GDM1 (cell line): ENCODE measurements at places on chromosomes 16 and 17.

GRCh38 chr16:31471241-31471874 is 594 bp upstream of the TGFB1I1 start:
- DNase-seq, result no peak

DNA sequence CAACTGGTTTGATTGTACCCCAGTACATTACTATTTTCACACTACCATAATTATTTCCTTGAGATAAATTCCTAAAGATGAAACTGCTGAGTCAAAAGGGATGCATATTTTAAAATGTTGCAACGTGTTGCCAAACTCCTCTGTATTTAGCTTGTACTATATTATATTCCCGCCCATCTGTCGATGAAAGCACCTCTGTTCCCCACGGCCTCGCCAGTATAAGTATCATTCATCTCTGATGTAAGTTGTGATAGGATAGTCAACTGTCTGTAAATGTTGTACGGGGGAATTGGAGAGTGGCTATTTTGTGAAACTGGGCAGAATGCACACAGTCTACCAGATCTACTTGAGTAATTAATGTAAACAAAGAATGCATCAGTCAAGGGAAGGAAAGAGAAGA is 47.7 kb upstream of the TNRC6A start:
- no peak for DNase-seq

DNA sequence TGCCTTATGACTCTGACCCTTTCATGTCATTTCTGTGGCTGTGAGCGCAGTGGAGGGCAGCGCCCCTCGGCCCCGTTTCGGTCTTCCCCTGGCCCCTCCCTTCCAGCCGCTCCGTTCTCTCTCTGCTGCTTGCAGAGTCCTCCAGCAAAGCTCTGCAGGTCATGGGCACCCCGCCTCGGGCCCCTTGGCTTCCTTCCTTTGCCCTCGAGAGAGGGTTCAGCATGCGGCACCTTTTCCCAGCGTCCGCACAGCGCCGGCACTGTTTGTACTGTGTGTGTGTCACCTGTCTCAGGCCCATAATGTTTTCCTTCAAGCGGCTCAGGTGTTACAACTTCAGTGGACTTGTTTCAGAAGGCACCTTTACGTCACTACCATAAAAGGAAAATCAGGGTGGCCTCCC is 98.5 kb downstream of the RAP1GAP2 start:
- DNase-seq, result no peak

- no peak for DNase-seq
Measured at GRCh38 chr17:82113941-82114340, 15.9 kb upstream of the FASN start.
